ENCODE measurements at places on chromosomes 1 and 21. TPM values are rescaled to one million over a fixed set of nuclear protein-coding genes. Genes with fewer than 3 reads are reported as not detected.

The DCST1 gene
- total RNA-seq: not detected

The KRTAP19-4 gene
- not detected for total RNA-seq

The NHLH1 gene
- total RNA-seq: not detected

The UFC1 gene
- total RNA-seq: 95.6 TPM

- no peak for DNase-seq
These were observed 1.6 kb upstream of the PFKL start for GRCh38 chr21:44298301-44298700.

GRCh38 chr1:42960566-42961311, 2.1 kb upstream of the SLC2A1 start:
- no peak for DNase-seq

- DNase-seq: peak; percentile 75
These were observed 273.7 kb upstream of the AJAP1 start for GRCh38 chr1:4380564-4381168.

DNA sequence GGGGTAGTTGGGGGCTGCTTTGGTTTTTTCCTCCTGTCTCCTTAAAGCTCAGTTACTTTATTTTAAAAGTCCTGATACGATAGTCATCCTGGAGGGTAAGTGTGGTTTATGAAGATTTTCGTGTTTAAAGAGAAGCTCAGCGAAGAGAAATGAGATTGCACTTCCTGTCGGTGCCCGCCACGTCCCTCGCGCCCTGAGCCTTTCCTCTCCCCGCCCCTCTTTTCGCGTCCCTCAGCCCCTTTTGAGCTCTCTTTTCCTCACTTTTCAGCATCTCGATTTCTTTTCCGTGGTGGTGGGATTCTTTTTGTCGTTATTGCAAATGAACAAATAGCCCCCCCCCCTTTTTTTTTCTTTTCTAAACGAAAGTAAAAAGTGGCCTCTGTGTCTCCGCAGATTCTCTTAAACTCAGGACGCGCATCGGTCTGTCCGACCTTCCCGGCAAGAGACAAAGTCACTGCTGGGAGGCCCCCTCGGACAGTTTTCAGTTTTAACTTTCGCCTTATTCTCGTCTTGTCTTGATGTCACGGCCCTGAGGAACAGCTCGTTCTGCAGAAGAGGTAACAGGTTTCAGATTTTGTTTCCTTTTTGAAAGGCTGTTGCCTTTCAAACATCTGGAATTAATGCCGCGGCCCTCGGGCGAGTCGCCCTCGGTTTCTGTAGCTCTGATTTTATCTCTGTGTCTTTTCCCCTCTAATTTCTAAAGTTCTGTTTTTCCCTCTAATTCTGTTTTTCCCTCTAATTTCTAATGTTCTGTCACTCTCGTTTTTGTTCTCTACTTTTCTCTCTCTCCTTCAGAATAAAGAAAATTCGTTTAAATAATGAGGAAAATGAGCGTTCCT, 1.0 kb upstream of the DMRTA2 start:
- peak; percentile 24 for DNase-seq

- DNase-seq: peak; percentile 21
These were observed 10.0 kb downstream of the NCF2 start for GRCh38 chr1:183580281-183580682.

DNA sequence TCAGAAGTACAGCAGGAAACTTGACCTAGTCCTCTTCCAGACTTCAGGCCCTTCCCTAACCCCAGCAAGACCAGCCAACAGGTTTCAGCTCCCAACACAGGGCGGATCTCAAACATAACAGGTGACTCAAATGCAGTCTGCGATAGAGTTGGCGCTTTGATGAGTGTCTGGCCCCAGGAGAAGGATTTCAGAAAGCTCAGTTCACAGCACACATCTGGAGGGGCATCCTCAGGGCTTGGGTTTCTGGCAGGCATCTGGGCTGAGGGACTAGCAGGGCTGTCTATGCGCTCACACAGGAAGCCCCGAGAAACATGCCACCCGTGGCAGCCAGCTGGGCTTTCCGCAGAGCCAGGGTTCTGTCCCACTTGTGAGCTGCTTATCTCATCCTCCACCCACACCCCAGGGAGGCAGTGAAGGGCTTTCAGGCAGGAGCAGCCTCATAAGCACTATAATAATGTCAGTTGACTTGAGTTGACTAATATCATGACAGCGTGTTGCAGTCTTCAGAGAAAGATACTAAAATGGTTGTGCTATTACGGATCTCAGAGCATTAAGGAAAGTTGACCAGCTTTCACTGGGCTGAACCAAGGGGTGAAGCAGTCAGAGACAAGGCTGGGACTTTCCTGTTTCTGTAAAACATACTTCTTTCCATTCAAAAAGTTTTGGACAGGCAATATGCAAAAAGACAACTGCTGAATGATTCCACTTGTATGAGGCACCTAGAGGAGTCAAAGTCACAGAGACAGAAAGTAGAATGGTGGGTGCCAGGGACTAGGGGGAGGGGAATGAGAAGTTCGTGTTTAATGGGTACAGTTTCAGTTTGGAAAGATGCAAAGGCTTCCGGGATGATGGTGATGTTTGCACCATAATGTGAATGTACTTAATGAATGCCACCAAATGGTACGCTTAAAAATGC, 233.0 kb upstream of the IRF2BP2 start:
- DNase-seq: no peak

DNA sequence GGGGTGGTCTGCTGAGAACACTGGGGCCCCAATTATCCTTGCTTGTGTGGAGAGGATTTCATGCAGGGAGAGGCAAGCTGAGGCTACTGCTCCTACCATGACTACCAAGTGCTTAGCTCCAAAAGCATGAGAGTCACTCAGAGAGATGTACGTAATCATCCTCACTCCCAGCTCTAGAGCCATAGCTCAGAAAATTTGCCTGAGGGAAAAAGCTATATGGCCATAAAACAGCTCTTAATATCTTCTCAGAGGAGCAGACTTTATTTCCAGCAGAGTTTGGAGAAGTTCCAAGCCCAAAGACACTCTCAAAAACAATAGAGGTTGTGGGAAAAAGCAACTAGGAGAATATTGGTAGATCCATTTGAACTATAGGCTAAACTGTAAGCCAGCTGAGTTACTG, 106.4 kb upstream of the PBX1 start:
- DNase-seq: no peak

DNA sequence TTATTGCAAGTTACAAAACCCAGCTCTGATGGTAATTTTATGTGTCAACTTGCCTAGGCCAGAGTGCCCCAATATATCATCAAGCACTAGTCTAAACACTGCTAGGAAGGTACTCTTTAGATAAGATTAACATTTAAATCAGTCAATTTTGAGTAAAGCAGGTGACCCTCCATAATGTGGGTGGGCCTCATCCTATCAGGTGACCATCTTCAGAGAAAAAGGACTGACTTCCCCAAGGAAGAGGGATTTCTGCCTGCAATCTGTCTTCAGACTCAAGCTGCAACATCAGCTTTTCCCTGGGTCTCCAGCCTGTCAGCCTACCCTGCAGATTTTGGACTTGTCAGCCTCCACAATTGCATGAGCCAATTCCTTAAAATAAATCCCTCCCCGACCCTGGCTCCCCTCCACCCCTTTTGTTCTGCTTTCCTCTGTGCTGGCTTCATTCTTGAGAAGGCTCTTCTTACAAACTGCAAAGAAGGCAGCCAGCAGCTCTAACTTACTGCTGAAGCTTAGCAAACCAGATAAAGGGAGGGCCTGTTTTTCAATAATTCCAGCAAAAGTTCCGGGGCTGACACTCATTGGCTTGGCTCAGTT, 56.4 kb upstream of the RUNX3 start:
- DNase-seq: no peak

DNA sequence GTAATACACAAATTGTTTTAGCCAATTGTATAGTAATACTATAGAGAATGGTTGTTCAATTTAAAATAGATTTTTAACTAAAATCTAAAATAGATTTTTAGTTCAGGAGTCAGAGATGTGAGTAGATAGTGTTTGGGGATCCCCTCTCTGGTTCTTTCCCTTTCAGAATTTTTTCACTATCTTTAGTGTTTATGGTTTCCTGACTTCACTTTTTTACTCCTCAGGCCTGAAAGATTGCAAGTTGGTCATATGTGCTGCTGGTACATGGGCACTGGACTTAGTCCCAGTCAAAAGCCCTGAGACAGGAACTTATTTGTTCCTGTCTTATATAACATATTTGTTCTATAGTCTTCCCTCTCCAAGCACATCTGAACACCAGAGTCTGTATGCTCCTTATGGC, 96.8 kb upstream of the ATP1B1 start:
- DNase-seq: no peak

All from RPMI7951 (cell line).